NB4 (cell line): ENCODE measurements at places on chromosomes 5 and 9.
A peak's percentile ranks its signal among the peaks of the same experiment; 100 is the strongest.

DNA sequence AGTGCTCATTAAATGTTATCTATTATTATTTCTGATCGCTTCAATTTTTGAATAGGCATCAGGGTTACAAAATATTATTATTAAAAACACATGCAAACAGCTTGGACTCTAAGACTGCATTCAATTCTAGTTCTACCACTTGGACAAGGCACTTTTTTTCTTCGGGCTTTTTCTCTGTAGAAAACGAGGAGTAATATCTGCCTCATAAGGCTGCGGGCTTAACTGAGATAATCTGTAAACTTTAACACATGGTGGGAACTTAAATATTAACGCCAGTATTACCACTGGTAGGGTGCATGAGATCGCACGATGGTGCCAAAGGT, 511 bp upstream of the SPDL1 start:
- no peak for DNase-seq

GRCh38 chr9:27497883-27498417, 26.1 kb upstream of the IFNK start:
- DNase-seq, result no peak

- DNase-seq, result no peak
These were observed 203.2 kb downstream of the DMRT2 start for GRCh38 chr9:1253064-1253979.

DNA sequence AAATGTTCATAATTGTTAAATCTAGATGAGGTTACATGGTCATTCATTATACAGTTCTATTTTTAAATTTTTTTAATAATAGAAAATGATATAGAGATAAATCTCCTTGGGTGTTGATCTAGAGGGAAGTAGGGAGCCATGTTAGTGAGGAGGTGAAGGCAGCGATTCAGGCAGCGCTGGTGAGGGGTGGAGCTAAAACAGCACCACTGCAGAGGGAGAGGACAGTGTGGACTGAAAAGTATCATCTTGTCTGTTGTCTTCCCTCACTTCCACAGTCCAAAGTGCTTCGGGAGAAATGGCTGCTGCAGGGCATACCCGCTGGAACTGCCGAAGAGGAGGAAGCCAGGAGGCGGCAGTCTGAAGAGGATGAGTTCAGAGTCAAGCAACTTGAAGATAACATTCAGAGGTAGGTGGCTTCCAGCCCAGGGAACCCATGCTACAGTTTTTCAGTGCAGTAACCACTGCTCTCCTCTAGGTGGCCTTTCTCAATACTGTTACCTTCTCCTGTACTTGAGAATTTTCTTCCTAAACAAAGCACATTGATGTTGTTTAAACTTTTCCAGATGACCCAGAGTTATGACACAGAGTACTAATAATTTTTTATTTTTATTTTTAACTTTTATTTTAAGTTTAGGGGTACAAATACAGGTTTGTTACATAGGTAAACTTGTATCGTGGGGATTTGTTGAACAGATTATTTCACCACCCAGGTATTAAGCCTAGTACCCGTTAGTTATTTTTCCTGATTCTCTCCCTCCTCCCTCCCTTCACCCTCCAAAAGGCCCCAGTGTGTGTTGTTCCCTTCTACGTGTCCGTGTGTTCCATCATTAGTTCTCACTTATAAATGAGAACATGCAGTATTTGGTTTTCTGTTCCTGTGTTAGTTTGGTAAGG, 100.5 kb downstream of the PALM2AKAP2 start:
- DNase-seq, result peak; percentile 44

DNA sequence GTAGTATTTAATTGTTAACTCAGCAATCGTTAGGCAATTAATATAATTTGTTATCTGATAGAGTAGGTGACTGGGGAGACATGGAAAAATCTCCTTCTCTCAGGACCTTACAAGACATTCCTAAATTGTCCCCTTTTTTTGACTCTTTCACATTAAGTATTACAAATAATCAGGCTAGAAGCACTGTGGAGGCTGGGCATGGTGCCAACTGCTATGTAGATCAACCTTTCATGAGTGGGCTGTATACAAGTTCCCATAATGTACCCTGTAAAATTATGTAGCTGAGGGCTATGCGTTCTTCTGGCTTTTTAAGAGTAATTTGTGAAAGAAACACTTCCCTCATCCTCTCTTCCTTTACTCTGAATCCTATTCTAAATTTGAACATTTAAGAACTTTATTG, 140.2 kb downstream of the NFIB start:
- DNase-seq, result no peak

- DNase-seq, result no peak
These were observed 146.1 kb upstream of the RANBP3L start for GRCh38 chr5:36447776-36448175.

GRCh38 chr5:53407373-53407772, 73.1 kb upstream of the FST start:
- no peak for DNase-seq

DNA sequence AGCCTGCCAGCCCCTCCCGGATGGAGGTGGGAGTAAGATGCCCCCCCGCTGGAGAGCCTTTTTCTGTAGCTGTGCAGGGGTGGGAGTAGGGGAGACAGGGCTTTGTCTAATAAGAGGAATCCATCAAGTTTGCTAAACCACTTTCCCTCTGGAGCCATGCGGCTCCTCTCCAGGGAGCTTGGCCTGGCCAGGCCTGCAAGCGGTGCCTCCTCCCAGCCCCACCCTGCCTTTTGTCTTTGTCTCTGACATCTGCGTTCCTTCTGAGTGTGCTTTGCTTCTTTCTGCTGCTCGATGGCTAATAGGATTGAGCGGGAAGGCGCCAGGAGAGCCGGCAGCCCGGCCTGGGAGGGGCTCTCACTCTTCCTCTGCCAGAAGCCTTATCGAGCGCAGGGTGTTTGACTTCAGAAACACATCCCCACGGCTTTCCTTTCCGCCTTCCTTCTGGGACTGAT, 26.7 kb upstream of the FCN1 start:
- no peak for DNase-seq

DNA sequence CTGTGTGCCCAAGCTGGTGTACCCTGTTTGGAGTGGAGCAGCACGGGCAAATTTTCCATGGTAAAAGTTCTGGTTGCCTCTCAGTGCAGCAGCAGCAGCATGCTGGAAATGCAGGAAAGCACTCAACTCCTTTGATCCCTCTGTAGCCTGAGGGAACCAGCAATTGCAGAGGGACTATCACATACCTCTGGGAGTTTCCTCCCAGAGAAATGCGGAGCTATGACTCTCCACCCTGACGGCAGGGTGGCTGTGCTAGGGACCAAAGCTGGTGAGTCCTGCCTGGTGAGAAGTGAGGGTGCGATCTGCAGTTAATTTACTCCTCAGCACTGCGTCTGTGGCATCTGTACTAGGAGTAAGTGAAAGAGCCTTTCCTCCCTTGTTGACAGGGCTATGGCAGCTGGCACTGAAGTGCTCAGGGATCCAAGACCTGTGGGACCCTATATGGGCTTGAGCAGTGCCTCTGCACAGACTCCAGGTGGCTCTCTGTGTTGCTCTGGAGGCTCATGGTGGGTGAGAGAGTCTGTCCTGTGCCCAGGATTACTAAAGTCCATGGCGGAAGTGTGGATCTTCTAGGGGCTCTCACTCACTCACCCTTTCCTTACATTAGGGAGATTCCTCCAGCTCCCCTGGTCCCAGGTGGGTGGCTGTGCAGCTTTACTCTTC, 601.2 kb upstream of the TYRP1 start:
- DNase-seq, result no peak

DNA sequence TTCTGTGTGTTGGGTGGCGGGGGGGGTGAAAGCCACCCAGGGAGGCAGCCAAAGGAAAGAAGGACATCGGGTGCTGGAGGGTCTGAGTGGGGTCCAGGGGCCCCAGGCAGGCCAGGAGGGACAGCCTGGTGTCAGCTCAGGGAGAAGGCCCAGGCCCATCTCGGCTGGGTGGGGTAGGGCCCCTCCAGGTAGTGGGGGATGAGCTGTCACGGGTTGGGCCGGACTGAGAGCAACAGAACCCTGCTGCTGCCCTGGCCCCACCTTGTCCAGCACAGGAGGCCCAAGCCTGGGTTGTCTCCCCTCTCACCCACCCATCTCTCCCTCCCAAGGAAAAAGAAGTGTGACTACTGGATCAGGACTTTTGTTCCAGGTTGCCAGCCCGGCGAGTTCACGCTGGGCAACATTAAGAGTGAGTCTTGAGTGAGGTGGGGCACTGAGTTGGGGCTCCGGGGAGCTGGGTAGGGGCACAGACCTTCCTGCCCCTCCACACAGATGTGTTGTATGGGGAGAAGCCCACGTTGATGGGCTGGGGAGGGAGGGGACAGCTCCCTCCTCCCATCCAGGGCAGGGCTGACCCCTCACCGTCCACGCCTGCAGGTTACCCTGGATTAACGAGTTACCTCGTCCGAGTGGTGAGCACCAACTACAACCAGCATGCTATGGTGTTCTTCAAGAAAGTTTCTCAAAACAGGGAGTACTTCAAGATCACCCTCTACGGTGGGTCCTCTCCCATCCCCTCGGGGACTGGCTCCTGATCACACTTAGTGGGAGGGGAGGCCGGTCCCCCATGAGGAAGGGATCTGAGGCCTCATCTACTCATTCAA, 2.3 kb downstream of the LCN2 start:
- DNase-seq, result no peak

GRCh38 chr9:74304598-74304997, 192.5 kb upstream of the RORB start:
- no peak for DNase-seq

DNA sequence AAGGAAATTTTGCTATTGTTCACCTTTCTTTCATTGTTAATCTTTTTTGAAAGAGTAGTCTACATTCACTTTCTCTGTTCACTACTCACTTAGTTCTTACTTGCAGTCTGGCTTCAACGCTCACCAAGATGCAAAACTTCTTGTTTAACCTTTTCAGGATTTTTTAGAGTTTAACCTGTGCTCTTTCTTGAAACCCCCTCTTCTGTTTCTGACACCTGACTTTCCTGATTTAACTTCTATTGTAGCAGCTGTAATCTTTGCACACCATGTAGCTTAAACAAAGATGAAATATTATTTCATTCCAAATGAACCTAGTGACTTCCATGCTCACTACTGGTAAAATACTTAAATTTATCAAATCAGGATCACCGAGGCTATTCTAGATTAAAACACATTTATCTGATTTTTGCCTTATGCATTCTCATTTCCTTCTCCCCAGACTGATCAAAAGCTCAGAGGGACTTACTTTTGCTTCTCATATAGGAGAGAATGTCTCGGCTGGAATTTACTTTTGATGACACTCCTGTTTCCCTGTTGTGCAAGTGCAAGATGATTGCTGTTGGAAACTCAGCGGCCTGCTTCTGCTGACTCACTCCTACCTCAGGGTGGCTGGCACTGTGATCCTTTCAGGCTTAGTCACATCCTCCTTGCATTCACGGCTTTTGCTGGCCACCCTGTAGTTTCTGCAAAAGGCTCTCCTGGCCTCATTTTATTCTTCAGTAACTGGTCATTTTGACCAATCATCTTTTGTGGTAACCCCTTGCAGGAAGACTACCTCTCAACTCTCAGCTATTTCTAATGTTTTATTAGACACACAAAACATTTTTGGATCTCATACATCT, 109.3 kb upstream of the IFNE start:
- DNase-seq, result no peak
